T-helper 2 cell treated with Interferon-gamma antibody and Interleukin-4, amounts not matched to agents 5 μg/mL and 100 μg/mL, for 36 hours (primary cell): ENCODE measurements at places on chromosomes 13 and 19.

DNA sequence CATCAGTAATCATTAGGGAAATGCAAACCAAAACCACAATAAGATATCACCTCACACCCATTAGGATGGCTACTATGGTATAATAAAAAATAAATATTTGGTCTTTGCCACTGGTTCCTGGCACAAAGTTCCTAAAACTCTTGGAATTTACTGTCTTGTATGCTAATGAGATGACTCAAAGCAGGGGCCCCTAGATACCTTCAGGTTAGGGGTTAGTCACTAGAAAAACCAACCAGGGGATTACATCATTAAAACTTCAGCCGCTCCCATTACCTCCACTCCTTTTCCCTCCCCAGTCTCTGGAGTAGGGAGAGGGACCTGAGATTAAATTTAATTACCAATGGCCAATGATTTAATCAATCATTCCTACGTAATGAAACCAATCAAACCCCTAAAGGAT lies 49.6 kb downstream of the THSD1 start:
- no peak for DNase-seq

- no peak for DNase-seq
These were observed 13.2 kb upstream of the CAMSAP3 start for GRCh38 chr19:7582446-7582845.

DNA sequence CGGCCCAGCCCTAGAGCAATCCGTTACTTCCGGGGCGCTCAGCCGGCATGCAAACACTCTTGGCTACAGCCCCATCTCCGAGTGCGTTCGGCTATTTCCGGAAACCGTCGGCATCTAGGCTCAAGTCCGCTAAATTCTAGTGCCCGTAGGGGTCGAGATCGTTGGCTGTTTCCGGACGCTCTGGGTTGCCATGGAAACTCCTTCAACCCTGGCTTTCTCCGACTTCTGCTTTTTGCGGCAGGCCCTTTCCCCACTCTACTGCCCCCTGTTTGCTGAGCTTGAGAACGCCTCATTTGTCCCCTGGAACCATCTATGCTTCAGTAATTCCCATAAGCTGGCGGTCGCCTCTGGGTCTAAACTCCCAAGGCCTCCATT lies 534 bp upstream of the PIK3R2 start:
- peak; percentile 97 for DNase-seq

DNA sequence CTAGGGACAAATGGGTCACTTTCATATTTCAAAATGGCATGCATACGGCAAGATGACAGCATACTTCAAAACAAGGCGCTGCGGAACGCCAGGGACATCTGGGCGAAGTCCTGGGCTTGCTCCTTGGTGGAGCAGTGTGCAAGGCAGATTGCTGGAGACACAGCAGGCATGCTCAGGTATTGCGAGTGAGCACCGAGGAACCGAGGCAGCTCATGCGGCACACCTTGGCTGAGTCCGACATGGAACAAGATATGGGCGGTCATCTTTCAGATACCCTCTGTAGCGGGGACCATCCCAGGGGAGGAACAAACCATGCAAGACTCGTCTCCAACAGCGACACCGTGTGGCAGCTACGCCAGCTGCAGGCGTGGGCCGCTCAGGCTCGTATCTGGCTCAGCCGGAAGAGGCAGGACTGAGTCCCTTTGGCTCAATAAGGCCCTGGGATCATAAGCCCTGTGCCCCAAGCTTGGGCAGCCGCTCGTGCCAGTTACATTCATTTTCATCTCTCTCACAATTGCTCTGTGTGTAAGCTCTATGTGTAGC lies 112.4 kb downstream of the NUFIP1 start:
- DNase-seq, result no peak

DNA sequence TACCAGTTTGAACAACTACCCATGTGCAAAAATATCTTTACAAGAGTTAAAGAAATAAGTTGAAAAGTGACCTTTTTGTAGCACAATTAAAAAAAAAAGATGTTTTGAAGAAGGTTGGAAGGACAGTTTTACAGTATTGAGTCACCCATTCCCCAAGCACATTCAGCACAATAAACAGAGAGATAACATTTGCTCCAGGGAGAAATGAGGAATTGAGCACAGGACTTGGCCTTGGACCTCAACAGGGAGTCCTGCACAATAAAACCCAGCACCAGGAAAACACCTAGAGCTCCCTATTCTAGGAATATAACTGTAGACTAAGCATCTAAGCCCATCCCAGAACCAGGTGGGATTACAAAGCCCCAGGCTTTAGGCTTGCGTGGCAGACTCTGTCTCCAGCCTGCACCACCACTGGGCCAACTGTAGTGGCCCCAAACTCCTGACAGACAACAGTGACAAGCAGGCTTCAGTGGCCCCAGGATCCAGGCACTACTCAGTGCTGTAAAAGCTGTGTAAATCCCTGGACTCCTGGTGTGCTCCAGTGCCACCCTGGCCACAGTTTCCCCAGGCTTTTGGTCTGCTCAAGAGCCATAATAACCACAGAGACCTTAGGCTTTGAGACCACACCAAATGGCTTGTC lies 857.2 kb downstream of the SLITRK1 start:
- no peak for DNase-seq

DNA sequence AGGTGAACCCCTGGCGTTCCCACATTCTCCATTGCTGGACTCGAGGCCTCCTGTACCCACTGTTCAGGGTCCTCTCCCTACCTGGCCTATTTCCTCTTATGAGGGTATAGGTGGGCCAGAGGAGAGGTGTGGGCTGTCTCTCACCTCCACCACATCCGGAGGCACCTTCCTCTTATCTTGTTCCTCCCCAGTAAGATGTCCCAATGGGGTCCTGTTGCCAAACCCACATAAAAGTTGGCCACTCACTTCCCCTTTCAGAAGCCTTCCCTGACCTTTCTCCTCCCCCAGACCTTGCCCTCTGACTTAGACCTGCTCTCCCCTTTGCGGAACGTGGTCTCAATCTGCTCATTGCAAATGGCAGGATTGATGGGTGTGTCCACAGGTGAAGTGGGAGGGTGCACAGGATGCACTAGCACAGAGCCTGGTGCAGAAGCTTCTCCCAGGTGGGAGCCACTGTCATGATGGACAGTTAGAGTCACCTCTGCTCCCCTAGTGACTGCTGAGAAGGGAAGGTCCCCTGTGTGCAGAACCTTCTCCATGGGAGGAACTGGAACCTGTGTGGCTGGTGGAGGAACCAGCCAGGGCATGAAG lies 1.3 kb downstream of the CYP4F3 start:
- DNase-seq, result no peak

GRCh38 chr13:43977911-43978310 lies 98.2 kb downstream of the LACC1 start:
- no peak for DNase-seq

- DNase-seq, result peak; percentile 57
These were observed 14.7 kb downstream of the TLE5 start for GRCh38 chr19:3047496-3048189.

DNA sequence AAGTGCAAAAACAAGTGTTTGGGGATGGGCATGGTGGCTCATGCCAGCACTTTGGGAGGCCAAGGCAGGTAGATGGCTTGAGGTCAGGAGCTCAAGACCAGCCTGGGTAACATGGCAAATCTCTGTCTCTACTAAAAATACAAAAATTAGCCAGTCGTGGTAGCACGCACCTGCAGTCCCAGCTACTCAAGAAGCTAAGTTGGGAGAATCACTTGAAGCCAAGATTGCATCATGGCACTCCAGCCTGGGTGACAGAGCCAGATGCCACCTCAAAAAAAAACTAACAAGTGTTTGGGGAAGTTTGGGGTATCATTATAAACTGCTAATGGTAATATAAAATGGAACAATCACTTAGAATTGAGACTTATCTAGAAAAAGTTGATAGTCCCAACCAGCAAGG lies 24.6 kb downstream of the XPO4 start:
- DNase-seq, result no peak

DNA sequence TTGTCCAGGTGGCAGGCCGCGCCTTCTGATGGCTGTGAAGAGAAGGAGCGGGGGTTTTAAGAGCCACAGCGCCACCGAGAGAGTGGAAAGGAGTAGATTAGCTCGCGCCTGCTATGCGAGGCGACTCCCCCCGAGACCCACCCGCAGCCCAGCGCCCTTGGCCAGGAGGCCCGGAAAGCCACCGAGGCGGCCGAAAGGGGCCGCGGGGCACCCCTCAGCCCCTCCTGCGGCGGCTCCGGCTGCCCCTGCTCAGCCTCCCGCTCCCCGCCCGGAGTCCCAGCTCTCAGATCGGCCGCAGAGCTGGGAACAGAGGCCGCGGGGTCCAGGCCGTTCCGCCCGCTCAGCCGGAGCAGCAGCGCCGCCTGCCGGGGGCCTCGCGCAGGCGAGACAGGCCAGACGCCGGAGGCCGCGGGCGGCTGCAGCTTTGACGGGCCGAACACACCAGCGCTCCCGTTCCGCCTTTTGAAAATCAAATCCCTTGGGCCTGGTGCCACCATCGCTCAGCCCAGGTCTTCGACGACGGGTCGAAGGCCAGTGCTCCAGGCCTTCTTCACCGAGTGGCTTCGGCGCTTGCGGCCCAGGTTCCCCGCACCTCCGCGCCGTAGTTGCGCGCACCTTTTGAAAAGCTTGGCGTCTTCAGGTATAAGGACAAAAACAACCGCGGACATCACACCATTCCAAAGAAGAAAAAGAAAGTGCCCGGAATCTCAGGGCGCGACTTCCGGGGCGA lies 15.3 kb downstream of the CDX2 start:
- peak; percentile 54 for DNase-seq

DNA sequence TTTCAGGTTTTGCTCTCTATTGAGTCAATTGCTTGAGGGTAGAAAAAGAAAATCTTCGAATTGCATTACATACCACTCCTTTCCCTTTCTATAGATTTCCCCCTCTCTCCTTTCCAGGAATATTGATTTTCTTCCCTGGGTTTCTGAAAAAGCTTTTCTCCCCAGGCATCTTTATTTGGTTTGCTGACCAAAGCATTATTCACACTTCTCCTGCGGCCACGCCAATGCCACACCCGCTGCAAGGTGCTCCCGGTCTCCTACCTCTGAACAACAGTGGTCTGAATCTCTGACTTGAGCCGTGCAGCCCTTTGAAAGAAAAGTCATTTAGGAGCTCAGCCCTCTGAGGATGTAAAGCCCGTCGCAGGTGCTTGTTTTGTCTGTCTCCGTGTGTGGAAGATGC lies 350.9 kb upstream of the TMTC4 start:
- no peak for DNase-seq

DNA sequence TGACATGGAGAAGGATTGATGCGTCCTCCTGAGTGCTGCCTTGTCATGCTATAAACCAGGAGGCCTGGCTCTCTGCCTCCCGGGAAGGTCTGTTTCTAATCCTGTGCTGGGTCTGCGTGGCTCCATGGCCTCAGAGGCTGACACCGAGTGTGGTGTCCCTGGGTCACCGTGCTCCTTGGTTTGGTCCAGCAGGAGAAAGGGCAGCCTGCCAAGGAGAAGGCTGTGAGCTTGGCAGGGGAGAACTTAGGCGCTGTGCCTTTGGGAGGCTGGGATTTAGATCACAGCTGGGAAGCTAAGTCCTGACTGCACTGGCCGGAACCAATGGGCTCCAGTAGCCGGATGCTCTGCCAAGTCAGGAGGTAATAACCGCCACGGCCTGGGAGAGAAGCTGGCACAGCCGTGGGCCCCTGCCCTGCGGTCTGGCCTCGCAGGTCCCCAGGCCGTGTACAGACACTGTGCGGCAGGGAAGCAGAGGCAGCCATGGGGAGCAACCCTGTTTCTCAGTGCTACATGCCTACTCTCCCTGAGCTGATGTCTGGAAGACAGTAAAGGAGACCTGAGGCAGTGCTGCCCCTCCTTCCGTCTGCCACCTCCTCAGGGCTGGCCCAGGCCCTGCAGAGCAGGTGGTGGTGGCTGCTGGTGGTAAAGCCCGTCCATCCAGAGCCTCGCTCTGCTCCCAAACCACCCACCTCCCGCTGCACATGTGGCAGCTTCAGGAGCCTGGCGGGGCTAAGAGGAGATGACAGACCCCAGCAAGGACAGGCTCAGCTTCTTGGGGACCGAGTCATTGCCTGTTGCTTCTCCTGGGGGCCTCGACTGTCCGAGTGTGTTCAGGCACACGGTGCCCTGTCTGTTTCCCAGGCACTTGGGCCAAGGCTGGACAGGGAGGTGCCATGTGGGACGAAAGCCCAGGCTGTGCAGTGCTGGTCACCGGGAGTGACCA lies 44.9 kb downstream of the C13orf46 start:
- no peak for DNase-seq

GRCh38 chr19:18520848-18521691 lies 800 bp downstream of the ELL start:
- DNase-seq, result peak; percentile 17

- no peak for DNase-seq
These were observed 9.4 kb upstream of the USPL1 start for GRCh38 chr13:30608364-30608763.

- DNase-seq, result no peak
These were observed at the start of gene LRRC25 for GRCh38 chr19:18397242-18398202. TSS of gene LRRC25 (minus strand) at chr19:18397622. CDS start at chr19:18396963, 659 bp downstream.

GRCh38 chr13:27186295-27186694 lies 14.7 kb upstream of the USP12 start:
- DNase-seq, result no peak

GRCh38 chr19:10155839-10156238 lies 36.1 kb upstream of the EIF3G start:
- no peak for DNase-seq

- DNase-seq, result no peak
These were observed 383.7 kb upstream of the ZNF507 start for GRCh38 chr19:31961667-31962066.

DNA sequence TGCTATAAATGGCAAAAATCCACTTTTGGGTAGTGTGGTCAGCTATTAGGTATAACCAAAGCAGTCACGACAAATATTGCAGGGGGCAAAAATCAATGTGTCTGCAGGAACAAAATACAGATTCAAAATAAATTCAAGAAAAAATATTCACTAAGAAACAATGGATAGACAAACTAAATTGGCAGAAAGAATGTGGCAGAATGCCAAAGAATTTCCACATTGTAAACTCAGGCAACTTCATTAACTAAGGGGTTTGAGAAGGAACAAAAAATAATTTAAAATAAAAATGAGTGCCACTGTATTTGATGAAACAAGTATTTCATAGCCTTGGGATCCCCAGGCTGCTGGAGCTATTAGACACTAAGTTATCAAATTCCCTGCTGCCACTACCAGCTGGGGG lies 193.1 kb downstream of the VWA8 start:
- no peak for DNase-seq
